Natural killer cell (primary cell): ENCODE measurements at places on chromosomes 11 and 22. TPM values are rescaled to one million over a fixed set of nuclear protein-coding genes. Genes with fewer than 3 reads are reported as not detected.

DNA sequence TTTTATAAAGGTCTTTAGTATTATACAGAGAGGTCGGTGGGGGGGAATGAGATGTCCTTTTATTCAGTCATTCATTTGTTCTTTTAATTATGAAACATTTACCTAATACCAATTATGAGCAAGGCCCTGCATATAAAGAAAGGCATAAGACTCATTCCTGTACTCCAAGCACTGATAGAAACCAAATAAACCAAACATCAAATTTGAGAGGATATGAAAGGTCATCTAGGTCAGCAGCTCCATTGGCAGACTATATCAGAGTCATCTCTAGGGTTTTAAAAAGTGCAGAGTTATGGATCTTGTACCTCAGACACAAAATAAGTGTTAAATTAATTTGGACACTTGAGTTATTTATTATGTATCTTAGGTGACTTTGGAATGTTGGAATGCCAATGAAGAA, 71.5 kb downstream of the CASP12 start:
- DNase-seq: no peak

DNA sequence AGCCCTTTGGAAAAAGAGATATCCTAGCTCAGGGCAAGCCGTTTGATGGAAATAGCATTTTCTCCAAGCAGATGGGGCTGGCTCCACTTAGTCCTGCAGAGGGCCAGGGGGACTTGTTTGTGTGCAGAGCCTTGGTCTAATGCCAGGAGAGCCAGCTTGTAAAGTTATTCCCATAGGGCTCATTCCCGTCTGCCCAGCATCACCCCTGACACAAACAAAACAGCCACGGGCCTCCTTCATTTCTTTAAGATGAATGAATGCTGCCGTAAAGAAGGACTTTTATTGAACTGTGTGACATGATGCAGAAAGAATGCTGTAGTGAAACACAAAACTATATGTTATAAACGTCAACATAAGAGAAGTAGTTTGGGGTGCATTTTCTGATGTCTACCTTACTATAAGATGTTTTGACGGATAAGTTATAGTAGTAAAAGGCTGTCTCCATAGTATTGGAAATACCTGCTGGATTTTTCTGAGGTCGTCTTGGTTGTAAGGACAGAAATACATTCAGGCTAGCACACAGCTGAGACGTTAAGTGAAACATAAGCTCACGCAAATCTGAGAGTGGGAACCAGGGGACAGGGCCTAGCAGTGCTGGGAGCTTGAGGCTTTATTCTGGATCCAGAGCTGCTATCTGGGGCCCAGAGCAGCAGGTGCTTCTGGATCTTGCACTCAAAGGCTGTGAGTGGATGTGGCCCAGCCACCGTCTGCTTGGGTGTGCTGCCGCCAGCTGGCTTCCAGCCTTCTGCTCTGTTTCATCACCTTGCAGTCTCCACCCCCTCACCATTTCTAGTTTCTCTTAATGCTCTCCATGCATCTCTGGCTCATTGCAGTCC, 53.3 kb downstream of the NCAM1 start:
- DNase-seq: no peak

DNA sequence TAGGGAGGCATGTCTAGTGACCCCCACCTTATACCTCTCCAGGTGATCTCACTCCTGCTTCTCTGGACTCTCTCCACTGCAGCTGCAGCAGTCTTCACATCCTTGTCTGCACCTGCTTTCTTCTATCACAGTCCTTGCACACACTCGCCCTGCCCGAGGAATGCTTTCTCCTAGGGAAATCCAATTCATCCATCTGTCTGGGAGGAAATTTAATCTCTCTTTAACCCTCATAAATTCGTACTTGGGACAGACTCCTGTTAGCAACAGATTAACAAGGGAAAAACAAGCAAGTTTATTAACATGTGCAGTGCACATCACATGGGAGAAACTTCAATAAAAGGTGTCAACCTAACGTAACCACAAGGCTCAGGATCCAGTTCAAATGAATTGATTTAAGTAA, 11.3 kb upstream of the RCN1 start:
- DNase-seq: no peak

- no peak for DNase-seq
These were observed 19.8 kb upstream of the CCDC89 start for GRCh38 chr11:85705800-85706199.

DNA sequence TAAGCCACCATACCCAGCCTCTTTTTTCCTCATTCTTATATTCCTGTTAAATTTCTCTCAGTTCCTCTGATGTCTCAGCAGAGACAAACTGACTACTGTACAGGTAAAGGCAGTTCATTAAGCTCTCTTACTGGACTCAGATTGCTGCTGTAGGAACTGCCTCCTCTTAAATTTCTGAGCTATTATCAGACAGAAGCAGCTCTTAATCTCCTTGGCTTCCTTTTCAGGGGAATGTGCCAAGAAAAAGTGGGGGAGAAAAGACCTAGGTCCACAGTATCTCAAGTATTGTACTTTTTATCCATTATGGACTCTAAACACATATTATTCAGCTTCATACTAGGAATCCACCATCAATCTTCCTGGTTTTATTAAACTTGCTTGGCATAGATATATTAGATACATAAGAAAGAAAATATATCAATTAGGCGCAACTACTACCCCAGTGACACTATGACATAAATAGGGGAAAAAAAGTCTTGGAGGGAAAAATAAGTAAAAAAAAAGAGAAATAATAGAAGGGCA, 26.1 kb downstream of the MRTFA start:
- DNase-seq: no peak

GRCh38 chr11:129268371-129268770, 76.2 kb upstream of the ARHGAP32 start:
- DNase-seq: no peak

- no peak for DNase-seq
These were observed 28.3 kb downstream of the DUSP8 start for GRCh38 chr11:1543606-1544263.

Gene HTR3B
- total RNA-seq: not detected

Gene PIWIL4
- 2.2 TPM for total RNA-seq

Gene ALDH3B2
- total RNA-seq: not detected

Gene OR52E2
- not detected for total RNA-seq

Gene MS4A6E
- total RNA-seq: not detected

Gene MMP12
- total RNA-seq: not detected

Gene CLCF1
- 10.3 TPM for total RNA-seq
